ENCODE measurements at places on chromosomes 11 and 22.
A peak's percentile ranks its signal among the peaks of the same experiment; 100 is the strongest.

- no peak for DNase-seq
Measured at GRCh38 chr11:1467270-1467669, 19.3 kb downstream of the MOB2 start.

- peak; percentile 22 for DNase-seq
Measured at GRCh38 chr22:41939981-41940831, 6.7 kb downstream of the CENPM start.

DNA sequence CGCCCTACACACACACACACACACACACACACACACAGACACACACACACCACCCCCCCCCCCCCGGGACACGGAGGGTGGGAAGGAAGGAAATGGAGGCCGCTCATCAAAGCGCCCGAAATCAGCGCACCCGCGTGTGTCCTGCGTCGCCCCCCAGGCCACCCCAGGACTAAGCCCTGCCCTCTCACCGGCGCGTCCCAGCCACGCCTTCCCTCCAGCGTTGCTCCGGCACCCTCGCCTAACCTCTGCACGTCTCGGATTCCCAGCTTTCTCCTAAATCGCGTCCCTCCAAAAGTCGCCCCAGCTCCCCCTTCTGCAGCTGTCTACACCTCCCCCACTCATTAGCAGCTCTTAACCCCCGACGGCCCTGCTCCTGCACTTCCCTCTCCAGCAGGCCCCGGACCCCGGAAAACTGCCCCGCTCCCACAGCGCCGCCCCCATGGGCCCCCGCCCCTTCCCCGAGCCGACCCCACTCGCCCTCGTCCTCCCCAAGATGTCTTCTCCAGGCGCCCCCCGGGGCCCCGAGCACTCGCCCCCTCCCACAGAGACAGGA, 557 bp downstream of the PACSIN2 start:
- DNase-seq = peak; percentile 27

- DNase-seq = no peak
Measured at GRCh38 chr11:108927791-108928545, 263.1 kb downstream of the DDX10 start.

DNA sequence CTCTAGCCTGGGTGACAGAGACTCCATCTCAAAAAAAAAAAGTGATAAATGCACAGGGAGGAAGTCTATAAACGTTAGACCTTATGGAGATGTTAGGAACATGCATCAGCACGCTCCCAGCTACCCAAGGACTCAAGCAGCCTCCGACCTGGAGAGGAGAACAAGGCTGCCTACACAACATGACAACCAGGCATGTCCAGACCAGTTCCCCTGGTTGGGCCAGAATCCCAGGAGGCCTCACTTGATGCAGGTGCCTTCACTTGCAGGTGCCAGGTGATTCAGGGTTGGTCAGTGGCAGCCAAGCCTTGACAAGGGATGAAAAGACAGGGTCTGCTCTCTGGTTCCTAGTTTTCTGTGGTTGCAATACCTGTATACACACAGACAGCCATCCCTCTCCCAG, 5.9 kb downstream of the RANGAP1 start:
- no peak for DNase-seq

DNA sequence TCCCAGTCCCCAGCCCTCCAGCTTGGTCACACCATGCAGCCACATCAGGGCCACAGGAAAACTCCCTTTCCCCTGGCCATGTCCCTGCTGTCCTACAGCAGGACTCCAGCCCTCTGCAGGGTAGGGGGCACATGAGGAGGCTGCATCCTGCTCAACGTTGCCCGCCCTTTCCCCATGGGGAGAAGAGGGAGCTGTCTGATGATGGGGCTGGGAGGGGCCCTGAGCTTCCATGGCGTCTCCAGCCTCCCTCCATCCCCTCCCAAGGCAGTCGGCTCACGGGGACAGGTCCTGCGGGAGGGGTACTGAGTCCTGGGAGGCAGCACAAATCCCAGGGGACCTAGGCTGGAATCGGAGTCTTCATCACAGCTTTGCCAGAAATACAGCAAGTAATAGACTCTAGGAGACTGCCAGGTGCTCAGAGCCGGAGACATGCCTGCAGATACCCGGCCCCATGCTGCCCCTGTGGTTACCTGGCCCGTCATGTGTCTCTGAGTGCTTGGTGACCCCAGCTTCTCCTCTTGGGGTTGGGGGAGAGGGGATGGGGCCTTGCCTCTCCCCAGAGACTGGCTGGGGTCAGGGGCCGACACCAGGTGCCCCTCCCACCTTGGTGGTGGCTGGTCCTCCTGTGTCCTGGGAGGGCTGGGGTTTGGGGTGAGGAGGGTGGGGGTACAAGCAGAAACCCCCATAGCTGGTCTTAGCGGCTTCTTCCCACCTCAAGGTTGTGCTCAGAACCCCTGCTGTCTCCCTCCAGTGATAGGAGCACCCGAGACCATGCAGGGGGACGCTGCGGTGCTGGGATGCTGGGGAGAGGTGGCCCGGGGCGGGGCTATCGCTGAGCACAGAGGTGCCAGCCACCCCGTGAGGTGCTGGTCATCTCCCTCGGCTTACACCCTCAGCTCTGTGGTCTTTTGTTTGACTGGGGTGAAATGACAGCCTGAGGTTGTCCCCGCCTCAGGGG, 2.3 kb downstream of the MRGPRE start:
- no peak for DNase-seq

DNA sequence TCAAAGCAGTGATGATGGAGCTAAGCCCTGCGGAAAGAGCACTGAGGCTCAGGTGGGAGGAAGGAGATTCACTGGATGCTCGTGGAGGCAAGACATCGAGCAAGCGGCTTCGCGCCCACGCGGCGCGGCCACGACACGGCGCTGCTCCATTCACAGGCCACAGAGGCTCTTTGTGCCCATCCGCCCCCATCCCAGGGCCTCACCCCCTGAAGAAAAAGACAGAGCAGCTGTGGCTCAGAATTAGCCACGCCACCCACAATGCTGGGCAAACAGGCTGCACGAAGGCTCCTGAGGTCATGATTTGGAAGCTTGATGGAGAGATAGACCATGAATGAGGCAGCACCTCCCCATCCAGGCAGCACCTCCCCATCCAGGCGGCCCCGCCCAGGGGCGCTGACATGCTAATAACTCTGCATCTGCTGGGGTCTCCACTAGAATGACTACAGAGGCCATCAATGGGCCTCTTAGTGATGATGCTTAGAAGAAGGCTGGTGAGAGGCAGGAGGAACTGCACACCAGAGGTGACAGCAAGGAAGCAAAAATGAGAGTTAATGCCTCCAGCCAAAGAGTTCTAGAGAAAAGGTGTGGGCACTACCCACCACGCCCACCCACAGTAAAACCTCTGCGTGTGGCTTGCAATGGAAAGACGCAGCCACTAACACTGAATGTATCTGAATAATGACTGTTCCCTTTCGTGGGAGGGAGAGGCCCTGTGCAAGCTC, 43.5 kb downstream of the MYH9 start:
- DNase-seq = no peak

DNA sequence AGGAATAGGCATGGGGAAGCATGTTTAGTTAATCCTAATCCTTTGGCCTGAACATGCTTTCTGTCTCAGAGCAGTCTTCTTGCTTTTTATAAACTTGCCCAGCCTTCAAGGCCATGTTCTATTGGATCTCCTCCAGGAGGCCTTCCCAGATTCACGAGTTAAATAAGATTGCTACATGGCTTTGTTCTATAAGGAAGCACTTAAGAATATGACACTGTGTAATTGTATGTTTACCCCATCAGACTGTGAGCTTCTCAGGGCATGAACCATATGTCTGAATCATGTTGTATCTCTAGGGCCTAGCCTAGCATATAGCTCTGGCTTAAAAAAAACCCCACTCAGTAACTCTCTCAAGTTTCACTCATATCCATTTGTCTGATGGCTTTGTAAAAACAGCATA, 26.4 kb upstream of the UCP3 start:
- no peak for DNase-seq

DNA sequence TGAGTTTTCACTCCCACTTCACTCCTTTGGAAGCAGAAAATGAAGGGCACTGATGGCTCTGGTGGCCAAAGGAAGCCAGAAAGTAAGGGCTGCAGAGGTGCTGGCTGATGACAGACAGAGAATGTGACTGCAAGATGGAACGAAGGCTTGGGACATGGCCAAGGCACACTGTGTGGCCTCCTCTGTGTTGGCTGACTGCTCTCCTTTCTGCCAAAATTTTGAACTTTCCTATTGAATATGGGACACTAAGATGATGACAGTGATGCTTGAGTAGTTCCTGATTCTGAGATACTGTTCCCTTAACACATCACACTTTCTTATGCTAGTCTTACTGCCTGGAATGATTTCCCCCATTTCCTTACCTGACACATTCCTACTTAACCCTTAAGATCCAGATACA, 156.4 kb downstream of the SWAP70 start:
- DNase-seq = no peak

- no peak for DNase-seq
Measured at GRCh38 chr11:29124470-29124869, 892.4 kb downstream of the KCNA4 start.

GRCh38 chr11:69647390-69647748, 6.4 kb downstream of the CCND1 start:
- no peak for DNase-seq

GRCh38 chr22:23752090-23752691, 1.3 kb upstream of the ZNF70 start:
- no peak for DNase-seq

GRCh38 chr11:106271086-106271485, 193.6 kb downstream of the AASDHPPT start:
- DNase-seq = no peak

GRCh38 chr11:76621466-76621865, 49.1 kb downstream of the LRRC32 start:
- no peak for DNase-seq

DNA sequence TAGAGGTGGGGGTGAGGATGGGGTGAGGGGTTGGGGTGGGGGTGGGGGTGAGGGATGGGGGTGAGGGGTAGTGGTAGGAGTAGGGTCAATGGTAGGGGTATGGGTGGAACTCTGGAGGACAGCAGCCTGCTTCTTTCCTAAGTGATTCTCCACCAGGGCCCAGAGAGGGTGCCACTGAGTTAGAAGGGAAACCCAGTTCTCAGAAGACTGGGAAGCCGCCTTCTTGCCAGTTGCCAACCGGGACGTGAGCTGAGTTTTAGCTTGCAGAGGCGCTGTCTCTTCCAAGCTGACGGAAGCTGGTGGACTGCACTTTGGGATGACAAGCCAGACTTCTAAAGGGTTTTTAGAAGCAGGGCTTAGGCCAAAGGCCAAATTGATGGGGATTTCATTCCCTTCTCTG, 104.4 kb downstream of the NAT10 start:
- DNase-seq = no peak

- no peak for DNase-seq
Measured at GRCh38 chr11:83568516-83568915, 282.3 kb upstream of the CCDC90B start.

DNA sequence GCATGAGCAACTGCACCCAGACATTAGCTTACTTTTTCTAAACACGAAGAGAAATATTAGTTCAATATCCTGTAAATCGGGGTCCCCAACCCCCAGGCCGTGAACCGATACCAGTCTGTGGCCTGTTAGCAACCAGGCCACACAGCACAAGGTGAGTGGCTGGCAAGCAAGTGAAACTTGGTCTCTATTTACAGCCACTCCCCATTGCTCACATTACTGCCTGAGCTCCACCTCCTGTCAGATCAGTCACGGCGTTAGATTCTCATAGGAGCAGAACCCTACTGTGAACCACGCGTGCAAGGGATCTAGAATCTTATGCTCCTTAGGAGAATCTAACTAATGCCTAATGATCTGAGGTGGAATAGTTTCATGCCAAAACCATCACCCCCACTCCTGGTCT, 27.8 kb upstream of the DEPDC7 start:
- no peak for DNase-seq

DNA sequence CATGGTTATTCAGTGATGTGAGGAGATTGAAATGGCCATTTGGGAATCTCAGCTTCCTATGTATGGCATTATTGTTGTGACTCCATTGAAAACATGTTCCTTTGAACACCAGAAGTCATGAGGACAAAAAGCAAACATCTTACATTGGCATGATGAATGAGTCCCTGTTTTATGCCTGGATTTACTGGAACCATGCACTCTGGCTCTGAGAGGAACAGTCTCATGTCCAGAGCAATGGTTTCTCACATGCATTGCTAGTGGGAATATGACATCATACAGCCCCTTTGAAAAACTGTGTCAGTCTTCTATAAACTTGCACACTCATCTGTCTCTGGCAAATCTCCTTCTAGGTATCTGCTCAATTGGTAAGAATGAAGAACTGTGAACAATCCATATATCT, 3.4 kb upstream of the KDM4F start:
- DNase-seq = no peak

DNA sequence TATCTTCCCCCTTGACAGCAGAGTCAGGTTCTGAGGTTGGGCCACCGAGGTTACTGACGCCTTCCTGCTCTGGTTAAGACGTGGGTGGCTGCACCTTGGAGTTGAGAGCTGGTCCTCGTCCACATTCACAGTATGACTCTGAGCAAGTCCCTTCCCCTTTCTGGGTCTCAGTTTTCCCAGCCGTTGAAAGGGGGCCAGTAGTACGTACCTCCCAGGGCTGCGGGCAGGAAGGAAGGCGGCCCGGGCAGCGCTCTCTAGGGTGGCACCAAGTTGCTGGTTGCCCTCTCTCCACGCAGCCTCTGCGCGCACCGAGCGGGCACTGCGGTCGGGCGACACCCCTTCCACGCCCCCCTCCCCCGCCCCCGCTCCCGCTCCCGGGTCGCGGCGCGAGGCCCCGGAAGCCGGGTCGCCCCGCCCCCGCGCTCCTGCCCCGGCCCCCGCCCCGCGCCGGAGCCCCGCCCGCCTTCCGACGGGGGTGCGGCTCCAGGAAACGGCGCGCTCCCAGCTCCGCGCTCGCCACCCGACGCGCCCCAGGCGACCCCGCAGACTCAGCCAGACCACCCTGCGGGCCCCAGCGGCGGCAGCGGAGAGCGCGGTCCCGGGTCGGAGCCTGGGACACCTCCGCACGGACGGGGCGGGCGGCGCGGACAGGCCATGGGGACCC, at the start of gene EHBP1L1:
TSS of gene EHBP1L1 (plus strand) at position 486 of the 664 bp plus-strand sequence. CDS start 250 bp downstream, outside the sequence.
- DNase-seq = no peak

GRCh38 chr22:36238373-36239149, 766 bp downstream of the APOL2 start:
- DNase-seq = no peak

DNA sequence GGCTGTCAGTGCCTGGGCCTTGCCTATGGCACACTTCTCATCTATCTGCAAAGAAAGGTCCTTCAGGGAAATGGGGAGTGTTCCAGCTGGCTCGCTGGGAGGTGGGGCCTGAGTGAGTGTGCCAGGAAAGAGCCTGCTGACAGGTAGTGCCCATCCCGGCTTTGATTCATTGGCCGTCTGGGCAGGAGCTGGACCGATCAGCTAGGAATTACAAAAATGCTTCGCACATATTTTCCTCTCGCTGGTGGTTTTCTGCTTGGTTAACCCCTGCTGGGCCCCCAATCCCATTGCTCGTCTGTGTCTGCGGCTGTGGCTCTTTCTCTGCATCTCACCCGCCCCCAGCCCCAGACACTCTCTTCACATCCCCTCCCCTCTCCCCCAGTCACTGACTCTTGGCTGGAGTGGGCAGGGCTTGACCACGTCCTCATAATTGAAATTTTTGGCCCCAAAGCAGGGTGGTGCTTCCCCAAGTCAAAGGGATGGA, 10.8 kb downstream of the LIF start:
- DNase-seq = no peak

DNA sequence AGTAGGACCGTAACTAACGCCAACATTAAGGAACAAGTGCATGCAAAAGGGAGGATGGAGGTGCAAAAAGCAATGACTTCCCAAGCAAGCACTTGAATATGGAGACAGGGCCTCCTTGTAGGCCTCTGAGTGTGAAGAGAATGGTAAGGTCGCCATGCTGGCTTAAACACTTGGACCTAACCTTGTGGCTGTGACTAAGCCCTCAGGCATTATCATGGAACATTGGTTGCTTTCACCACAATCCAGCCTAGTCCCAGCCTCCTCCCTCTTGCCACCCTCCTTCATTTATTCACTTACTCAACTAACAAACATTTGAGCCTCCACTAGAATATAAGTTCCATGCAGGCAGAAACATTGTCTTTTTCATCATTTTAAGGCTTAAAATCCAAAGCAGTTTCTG, 11.9 kb upstream of the SYTL2 start:
- no peak for DNase-seq

Data from SW 1271 (cell line).